Activated CD4-positive, CD25-positive, alpha-beta regulatory T cell (primary cell): ENCODE measurements at places on chromosomes 13 and 19.

DNA sequence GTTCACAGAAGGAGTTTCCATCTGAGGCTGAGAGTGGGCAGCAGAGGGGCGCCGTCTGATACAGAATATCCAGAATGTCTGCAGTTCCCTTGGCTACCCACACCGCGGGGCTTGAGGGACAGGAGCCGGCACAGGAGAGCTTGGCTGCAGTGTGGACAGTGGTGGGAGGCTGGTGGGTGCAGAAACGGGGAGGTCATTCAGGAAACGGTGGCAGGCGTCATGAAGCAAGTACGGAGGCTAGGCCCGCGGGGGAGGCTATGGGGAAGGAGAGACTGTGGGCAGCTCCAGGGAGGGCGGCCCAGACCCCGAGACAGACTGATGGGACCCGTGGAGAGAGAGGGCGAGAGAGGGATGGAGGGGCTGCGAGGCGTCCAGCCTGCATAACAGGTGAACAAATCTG, 55.2 kb upstream of the UQCRFS1 start:
- no peak for DNase-seq

DNA sequence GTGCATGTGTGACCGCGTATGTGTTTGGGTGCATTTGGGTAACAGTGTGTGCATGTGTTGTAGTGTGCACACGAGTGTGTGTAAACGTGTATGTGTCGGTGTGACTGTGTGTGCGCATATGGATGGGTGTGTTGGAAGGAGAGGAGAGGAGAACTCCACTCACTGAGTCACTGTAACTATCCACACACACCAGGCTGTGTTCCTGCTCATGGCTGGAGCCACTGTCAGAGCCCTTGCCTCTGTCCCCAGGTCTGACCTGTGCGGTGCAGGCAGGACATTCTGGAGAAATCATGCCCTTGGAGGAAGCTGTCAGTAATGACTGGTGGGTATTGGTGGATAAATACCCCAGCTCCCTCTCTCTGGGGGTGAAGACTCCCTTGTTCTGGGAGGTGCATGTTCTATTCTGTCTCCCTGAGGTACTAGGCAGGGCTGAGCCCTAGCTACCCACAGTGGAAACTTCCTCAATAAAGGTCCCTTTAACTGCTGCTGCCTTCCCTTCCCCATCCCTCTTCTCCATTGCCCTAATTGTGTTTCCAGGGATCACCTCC, 48.4 kb downstream of the CYP4F22 start:
- no peak for DNase-seq

DNA sequence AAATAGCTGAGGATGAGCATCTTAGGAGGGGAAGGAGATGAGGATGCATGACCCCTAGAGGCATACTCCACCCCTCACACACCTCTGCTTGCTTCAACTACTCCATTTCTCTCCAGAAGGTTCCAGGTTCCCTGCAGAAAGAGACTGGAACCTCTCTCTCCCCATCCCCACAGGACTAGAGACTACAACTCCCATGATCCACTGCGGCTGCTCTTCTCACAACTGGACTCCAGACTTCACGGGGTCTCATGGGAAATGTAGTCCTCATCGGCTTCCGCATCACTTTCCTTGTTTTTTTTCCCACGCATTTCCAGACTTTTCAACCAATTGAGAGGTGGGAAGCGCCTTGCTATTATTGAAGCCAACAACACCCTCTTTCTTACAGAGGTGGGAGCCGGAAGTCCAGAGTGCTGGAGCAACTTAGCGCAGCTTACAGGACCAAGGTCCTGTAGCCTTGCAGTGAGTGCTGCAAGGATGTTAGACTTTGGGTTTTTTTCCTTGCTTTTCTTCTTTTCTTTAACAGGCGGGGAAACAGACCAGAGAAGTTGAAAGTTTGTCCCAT, 13.9 kb upstream of the CACNG6 start:
- peak; percentile 19 for DNase-seq

DNA sequence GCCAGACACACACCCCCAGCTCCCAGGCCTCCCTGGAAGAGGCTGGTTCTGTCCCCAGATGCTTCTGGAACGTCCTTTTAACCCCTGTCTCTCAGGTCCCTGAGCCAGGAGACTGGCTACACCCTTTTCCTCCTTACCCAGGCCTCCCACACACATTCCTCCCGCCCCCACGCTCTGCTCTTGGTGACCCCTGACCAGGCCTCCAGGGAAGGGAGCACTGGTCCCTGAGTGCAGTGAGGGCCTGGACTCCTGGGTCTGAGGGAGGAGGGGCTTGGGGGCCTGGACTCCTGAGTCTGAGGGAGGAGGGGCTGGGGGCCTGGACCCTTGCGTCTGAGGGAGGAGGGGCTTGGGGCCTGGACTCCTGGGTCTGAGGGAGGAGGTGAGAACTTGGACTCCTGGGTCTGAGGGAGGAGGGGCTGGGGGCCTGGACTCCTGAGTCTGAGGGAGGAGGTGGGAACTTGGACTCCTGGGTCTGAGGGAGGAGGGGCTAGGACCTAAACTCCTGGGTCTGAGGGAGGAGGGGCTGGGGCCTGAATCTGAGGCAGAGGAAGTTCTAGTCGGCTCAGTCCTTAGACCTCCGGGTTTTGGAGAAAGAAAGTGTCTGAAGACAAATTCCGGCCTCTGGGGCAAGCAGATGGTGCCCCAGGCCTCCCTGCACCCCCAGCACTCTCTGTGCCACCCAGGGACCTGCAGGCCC, 527 bp downstream of the KLK6 start:
- no peak for DNase-seq
